ENCODE measurements at places on chromosomes 5 and 9.

DNA sequence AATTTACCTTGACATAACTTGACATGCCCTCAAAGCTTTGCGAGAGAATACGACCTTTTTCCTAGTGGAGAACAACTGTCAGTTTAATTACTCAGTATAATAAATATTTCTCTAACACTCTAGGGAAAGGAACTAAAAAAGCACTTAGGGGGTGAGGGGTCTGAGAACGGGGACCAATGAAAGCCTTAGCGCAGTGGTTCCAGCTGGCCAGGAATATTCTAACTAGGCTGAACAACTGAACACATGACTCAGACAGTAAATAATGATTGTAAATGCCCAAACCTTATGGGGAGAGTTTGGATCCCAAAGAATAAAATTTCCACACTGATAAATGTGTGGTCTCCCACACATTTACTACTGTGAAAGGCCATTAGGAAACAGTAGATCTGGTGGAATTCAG, 14.9 kb downstream of the MYO10 start:
- no peak for DNase-seq

GRCh38 chr9:117734082-117734481, 29.9 kb downstream of the TLR4 start:
- no peak for DNase-seq

DNA sequence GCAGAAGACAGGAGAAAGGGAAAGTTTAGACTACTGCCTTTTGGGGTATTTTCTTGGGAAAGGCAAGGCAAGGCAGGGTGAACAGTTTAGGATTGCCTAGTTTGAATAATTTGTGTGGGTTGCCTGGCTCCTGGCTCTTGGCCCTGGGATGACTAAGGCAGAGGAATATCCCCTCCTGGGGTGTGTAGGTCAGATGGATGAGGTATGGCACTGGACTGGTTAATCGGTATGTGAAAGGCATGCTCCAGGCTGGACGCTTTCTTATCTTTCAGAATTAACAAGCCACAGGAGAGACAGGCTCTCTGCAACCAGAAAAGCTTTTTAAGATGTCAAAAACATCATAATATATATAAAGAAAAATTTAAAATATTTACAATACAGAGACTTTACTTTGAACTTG, 58.6 kb downstream of the STARD4 start:
- no peak for DNase-seq

- no peak for DNase-seq
Measured at GRCh38 chr9:12863618-12864017, 88.8 kb downstream of the LURAP1L start.

GRCh38 chr5:122427621-122428020, 115.6 kb downstream of the SNCAIP start:
- DNase-seq = no peak

DNA sequence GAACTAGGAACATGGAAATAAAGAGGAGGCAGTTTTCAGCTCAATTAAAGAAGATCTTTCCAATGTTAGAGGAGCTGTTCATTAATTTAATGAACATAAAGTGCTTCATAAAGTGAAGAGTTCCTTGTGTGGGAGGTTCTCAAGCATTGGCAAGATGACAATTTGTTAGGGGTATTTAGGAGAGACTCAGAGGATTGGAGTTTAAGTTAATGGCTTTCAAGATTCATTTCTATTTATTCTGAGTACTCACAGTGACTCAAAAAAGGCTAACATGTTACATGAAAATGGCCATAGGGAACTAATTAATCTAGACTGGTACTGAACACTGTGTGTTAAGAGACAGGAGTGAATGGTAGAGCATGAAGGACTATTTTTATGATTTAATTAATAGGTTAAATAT, 55.4 kb upstream of the CDH12 start:
- DNase-seq = no peak

- DNase-seq = no peak
Measured at GRCh38 chr9:94685359-94685758, 41.1 kb upstream of the AOPEP start.

- DNase-seq = no peak
Measured at GRCh38 chr9:98477884-98478283, 222.4 kb upstream of the TBC1D2 start.

DNA sequence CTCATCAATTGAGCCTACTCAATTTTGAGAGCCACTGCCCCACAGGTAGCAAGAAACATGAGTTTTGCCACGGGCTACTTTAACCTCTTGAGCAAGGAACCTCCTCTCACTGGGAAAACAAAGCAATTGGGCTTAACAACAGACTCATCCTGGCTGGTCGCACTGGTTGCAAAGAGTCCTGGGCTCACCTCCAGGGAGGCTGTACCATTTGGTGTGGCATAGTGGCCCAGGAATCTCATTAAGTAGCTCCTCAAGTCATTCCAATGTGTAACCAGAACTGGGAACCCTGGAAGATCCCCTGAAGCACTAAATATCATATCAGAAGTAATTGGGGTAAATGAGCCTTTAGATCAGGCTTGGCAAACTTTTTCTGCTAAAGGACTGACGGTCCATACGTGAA, 78.5 kb downstream of the MYO10 start:
- DNase-seq = no peak

DNA sequence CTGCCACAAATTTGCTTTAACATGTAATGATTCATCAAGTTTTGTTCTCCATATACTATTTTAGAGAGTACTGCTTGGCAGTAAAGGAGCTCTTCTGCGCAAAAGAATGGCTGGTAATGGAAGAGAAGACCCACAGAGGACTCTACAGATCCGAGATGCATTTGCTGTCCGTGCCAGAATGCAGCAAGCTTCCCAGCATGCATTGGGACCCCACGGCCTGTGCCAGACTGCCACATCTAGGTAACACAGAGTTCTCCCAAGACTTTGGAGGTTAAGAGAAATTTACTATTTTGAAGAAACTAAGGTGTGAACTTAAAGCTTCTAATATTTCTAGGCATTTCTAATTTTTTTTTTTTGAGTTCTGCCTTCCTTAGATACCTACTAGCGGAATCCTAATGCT, 107.1 kb downstream of the MUSK start:
- no peak for DNase-seq

GRCh38 chr5:139088024-139088423, 110.1 kb downstream of the SIL1 start:
- no peak for DNase-seq

DNA sequence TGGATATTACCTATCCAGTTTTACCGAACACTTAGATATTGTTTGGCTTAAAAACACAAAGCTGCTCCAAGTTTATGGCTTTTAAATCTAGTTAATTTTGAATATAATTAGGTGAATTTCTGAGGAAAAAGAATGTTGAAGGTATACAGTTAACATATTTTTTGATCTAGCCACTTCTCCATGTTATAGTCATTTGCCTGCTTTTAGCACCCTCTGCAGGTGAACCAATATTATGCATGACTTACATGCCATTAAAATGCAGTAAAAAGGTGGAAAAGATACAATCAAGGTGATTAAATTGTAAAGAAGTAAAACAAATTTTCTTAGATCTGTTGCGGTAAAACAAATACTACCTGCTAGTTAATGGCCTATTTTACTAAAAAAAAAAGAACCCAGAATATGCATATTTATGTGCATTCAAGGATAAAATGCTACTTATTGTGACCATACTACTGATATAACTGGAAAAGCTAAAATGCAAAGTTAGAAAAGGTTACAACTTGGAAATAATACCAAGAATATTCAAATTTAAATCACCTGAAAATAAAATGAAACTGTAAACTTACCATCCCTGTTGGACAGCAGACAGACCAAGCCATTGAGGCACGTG, 132.1 kb downstream of the AP3B1 start:
- DNase-seq = no peak

GRCh38 chr5:36397901-36398536, 96.3 kb upstream of the RANBP3L start:
- no peak for DNase-seq

DNA sequence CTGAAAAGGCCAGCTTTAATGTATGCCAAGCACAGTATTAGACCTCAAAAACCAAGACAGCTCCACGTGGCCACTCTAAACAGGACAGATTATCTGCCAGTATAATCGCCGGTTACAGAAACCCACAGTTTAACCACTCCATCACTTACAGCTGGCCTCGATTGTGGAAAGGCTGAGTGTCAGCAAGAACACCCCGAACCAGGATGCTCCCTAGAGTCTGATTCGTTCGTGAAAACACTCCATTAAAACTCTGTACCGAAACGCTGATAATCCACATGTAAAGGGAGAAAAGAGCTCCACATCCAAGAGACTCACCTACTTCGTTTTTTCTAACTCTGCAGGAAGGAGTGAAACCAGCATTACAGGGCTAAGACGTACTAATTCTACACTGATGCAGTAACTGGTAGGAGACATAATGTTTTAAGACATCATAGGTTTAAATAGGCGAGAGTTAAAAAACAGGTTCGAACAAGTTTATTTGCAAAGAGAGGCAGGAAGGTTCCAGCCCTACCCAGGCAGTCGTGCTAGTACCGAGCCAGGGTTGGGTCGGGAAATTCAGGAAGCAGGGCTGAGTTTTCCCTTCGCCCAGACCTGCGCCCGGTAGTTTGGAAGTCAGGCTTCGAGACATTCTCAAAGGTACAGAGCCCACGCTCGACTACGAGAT, 949 bp downstream of the SERINC5 start:
- peak; percentile 56 for DNase-seq

- DNase-seq = no peak
Measured at GRCh38 chr5:98368141-98368540, 405.3 kb upstream of the RGMB start.

- DNase-seq = peak; percentile 76
Measured at GRCh38 chr5:19987612-19988361, at the start of gene CDH18. TSS of gene CDH18 (minus strand) at chr5:19988200. CDS start at chr5:19838986, 149,214 bp downstream.

DNA sequence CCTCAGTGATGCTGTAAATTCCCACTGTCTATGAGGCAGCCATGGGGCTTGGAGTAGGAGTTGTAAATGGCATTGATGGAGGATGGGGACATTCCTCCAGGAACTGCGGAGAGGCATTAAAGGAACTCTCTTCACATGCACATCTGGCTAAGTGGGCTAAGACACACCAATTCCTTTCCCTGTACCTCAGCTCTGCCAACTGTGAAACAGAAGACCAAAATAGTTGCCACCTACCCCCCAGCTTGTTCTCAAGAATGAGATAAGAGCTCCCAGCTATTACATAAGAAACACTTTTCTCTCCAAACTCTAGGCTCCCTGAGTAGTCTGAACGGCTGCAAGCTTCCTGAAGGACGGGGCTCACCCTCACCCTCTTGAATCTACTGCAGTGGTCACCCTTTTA, 144.6 kb upstream of the SLC30A5 start:
- no peak for DNase-seq

DNA sequence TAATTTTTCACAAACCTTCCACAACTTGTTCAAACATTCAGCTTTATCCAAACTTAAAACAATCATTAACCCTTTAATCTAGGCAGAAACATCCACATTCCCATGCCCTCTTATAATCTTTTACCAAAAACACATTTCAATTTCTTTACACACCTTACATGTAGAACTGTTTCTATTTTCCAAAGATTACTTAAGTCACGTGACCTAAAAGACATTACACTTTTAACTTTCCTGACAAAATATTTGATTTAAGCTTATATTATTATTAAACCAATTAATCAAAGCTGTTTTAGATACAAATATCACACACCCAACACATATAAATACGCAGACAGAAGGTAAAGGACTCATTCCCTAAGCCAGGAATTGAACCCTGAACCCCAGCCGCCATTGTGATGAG, 21.0 kb upstream of the MRPS30 start:
- no peak for DNase-seq

DNA sequence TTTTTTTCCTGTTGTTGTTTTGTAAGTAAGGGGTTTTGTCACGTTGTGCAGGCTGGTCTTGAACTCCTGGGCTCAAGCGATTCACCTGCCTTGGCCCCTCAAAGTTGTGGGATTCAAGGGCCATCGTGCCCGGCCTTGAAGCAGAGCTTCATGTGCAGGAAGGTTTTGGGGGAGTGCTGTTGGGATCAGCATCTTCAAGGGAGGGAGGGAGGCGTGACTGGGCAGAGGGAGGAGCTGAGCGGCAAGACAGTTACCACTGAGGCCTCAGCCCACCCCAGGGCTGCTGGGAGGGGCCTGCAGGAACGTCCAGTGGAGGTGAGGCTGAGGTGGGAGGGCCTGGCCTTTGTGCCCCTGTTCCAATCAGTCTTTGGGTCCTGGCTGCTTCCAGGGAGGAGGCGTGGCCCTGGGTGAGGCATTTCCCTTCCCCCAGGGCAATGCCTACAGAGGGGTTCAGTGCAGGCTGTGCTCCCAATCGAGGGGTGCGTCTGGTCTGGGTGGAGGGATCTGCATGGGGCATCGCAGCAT, 21.4 kb downstream of the OR2V1 start:
- no peak for DNase-seq

GRCh38 chr5:68147659-68148058, 67.9 kb upstream of the PIK3R1 start:
- DNase-seq = no peak

DNA sequence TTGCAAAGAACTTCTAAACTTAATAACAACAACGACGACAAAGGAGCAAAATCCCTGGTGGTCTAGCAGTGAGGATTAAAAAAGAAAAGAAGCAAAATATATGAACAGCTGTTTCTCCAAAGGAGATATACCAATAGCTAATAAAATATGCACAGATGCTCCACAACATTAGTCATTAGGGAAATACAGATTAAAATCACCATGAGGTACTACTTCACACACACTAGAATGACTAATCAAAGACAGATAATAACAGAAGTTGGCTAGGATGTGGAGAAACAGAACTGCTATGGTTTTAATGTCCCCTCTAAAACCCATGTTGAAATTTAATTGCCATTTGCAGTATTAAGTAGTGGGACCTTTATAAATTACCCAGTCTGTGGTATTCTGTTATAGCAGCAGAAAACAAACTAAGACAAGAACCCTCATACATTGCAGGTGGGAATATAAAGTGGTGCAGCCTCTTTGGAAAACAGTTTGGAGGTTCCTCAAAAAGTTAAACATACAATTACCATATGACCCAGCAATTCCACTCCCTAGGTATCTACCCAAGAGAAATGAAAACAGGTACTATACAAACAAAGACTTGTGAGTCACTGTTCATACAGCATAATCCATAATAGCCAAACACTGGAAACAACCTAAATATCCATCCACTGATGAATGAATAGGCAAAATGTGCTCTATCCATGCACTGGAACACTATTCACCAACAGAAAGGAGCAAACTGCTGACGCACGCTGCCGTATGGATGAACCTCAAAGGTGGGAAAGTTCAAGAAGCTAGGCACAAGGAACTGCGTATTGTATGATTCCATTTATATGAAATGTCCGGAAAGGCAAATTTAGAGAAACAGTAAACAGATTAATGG, 11.4 kb upstream of the DUSP1 start:
- DNase-seq = no peak

DNA sequence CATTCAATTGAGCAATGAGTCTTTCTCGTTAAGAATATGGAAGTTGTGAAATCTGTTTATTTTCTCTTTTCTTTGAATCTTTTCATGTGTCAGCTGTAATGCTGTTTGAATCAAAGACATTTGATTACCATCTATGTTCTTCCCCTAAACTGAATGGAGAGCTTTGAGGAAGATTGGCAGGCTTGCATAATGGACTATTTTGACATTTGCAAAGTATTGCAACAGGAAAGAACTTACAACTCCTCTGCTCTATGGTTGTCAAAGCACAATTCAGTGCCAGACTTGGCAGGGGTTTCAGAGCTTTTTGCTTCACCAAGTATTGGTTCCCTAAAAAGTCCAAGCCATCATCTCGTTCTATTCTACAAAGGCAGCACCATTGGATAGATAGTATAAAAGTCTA, 549.0 kb upstream of the NUDT12 start:
- DNase-seq = no peak
